ENCODE measurements at places on chromosomes 7 and 10.

GRCh38 chr7:108132551-108133265, 2.5 kb upstream of the LAMB4 start:
- DNase-seq, result no peak

GRCh38 chr7:25493805-25494366, 265.6 kb upstream of the NPVF start:
- DNase-seq, result no peak

GRCh38 chr10:7561985-7562384, 104.8 kb downstream of the ITIH5 start:
- DNase-seq, result no peak

DNA sequence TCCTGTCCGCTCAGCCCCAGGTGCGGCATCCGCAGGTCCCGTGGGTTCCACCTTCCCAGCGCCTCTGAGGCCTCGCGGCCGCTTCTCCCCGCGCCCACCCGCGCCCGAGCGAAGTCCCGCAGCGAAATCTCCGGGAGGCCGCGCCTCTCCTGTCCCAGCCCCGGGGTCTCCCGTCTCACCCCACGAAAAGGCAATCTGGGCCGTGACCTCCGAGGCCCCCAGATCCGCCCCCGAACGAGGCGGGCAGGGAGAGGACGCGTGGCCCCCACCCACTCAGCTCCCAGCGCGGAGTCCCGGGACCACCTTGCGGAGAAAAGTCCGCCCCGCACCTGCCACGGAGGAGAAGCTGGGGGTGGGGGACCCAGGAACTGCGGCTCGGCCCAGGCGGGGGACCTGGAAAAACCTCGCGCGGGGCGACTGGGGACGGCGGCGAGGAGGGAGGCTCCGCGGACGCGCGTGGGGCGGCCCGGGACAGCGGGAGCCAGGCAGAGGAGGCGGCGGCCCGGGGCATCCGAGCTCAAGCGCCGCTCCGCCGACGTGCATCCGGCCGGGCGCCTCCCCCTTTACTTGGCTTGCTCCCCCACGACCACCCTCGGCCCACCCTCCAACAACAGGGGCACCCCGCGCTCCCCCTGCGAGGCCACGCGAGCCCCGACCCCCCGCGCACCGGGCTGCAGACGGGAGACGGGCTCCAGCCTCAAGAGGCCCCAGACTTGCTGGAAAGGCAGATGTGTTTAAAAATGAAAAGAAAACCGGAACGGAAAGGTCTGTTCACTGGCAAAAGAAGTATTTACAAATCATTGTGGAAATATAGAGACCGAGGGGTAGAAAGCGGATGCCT, 33.0 kb upstream of the RNF32 start:
- DNase-seq, result no peak

- no peak for DNase-seq
Observed at GRCh38 chr10:133158756-133159610, 1.0 kb upstream of the KNDC1 start.

- no peak for DNase-seq
Observed at GRCh38 chr10:75828413-75828812, 397.0 kb downstream of the LRMDA start.

DNA sequence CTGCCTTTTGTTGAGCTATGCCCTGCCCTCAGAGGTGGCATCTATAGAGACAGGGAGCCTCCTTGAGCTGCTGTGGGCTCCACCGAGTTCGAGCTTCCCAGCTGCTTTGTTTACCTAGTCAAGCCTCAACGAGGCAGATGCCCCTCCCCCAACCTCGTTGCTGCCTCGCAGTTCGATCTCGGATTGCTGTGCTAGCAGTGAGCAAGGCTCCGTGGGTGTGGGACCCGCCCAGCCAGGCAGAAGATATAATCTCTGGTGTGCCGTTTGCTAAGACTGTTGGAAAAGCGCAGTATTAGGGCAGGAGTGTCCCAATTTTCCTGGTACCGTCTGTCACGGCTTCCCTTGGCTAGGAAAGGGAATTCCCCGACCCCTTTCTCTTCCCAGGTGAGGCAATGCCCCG, 88.4 kb upstream of the CDK6 start:
- DNase-seq, result no peak

DNA sequence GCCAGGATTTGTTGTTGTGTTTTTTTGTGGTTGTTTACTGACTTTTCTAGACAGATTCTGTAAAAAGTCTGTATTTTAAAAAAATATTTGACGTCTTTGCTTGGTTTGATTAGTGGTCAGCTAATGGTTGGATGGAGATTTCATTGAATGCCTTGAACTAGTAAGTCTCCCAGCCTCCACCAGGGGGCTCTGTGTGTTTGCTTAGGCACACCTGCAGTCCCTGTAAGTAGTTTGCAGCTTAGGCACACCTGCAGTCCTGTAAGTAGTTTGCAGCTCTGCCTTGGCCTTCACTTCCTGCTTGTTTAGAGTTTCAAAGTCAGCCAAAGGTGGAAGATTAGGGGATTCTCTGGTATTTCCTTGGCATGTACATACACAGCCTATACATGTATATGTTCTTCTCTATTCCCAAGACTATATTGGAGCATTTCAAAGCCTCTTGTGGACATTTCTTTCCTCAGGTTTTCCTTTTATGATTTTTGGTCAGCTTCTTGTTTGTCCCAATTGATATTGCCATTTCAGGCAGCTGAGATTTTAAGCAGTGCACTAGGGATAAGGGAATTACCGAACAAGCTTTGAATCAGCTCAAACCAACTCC, 101.6 kb downstream of the CCSER2 start:
- peak; percentile 33 for DNase-seq

GRCh38 chr7:142962991-142963390, 828 bp upstream of the KEL start:
- no peak for DNase-seq

Measured in activated CD8-positive, alpha-beta memory T cell treated with anti-CD3 and anti-CD28 coated beads for 1 hour (primary cell).